ENCODE measurements at places on chromosomes 2 and 18. TPM values are rescaled to one million over a fixed set of nuclear protein-coding genes. Genes with fewer than 3 reads are reported as not detected.

GRCh38 chr2:130358420-130359350 is 2.8 kb downstream of the PTPN18 start:
- no peak overlapping the region for H3K4me3 ChIP-seq
- H3K4me1 ChIP-seq: peaks cover 2% of the 10 kb centered on the region
- no peaks in the 10 kb centered on the region for H3K27me3 ChIP-seq
- H3K36me3 ChIP-seq: no peaks in the 10 kb centered on the region
- no peak for DNase-seq

SMIM21 gene
- total RNA-seq: not detected

GRCh38 chr2:211344289-211344688 is 787.9 kb downstream of the CPS1 start:
- H3K4me3 ChIP-seq: no peak overlapping the region
- H3K27me3 ChIP-seq: no peaks in the 10 kb centered on the region
- no peak for DNase-seq
- no peak overlapping the region for H3K27ac ChIP-seq
- H3K4me1 ChIP-seq: no peaks in the 10 kb centered on the region

- H3K27ac ChIP-seq: no peak overlapping the region
- H3K36me3 ChIP-seq: no peaks in the 10 kb centered on the region
Measured at GRCh38 chr2:177771191-177771590, 301.4 kb downstream of the PDE11A start.

DTNA gene
- total RNA-seq: 28.2 TPM

DNA sequence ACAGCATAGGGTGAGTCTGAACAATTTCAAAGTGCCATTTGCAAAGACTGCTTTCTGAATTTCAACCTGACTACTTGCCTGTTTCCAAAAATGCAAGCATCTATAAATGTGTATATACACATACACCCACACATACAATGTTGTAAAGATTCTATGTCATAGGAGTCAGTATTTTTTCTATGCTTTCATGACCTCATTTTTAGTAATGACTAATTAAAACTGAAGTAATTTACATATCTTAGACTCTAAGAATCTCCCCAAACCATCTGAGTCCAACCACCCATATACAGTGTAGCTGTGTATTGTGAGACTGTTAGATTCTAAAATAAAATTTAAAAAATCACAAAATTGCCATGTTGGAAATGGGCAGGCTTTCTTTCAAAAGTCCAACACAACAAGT is 162.0 kb upstream of the STK17B start:
- no peaks in the 10 kb centered on the region for H3K27me3 ChIP-seq
- H3K4me3 ChIP-seq: no peak overlapping the region
- H3K4me1 ChIP-seq: peaks cover 12% of the 10 kb centered on the region
- H3K27ac ChIP-seq: no peak overlapping the region
- no peaks in the 10 kb centered on the region for H3K36me3 ChIP-seq

- no peak overlapping the region for H3K27ac ChIP-seq
- H3K4me1 ChIP-seq: no peaks in the 10 kb centered on the region
- no peaks in the 10 kb centered on the region for H3K27me3 ChIP-seq
- H3K36me3 ChIP-seq: no peaks in the 10 kb centered on the region
Measured at GRCh38 chr2:108169982-108170625, 69.7 kb upstream of the SULT1C3 start.
